ENCODE measurements at places on chromosomes 4 and X.

- DNase-seq, result no peak
These were observed 26.1 kb downstream of the ACOX3 start for GRCh38 chr4:8414377-8414776.

- DNase-seq, result no peak
These were observed 21.6 kb upstream of the PDCL2 start for GRCh38 chr4:55613621-55614020.

GRCh38 chr4:28373601-28374000, 1513.0 kb downstream of the STIM2 start:
- DNase-seq, result no peak

DNA sequence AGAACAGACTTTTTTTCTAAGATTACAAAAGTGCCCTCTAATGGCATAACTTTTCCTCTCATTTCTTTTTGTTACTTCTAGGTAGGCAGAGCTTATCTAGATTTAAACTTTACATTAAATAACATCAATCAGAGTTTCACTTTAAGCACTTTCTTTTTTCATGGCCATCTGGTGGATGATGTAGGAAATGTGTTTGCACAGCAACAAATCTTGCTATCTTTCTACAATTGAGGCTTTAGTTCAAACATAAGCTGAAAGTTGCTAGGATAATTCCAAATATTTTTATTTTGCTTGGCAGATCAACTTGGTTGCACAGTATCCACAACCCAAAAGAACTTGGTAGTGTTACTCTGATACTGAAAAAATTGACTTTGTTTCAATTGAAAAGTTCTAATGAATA, 22.0 kb downstream of the NDNF start:
- DNase-seq, result no peak

DNA sequence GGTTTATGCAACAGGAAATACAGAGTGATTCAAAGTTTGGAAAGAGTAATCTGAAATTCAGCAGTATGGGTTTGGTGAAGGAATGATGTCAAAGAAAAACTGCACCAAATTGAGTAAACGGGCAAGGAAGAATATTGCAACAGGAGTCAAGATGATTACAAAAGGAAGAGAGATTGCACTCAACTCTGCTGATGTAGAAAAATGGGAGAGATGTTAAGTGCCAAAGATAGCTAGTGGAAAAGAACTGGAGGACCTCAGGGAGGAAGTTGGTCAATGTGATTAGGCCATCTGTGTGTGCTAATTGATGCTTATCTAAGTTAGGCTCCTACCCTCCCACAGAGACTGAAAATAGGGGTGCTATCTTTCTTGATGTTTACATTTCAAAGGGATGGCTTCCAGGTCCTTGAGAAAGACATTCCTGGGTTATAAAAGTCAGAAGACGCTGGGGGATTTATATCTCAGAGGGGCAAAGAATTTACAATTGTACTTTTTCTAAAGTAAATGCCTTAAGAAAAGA, 167.4 kb upstream of the FAM47A start:
- no peak for DNase-seq

GRCh38 chrX:23504540-23504884, 162.8 kb upstream of the PRDX4 start:
- DNase-seq, result no peak

DNA sequence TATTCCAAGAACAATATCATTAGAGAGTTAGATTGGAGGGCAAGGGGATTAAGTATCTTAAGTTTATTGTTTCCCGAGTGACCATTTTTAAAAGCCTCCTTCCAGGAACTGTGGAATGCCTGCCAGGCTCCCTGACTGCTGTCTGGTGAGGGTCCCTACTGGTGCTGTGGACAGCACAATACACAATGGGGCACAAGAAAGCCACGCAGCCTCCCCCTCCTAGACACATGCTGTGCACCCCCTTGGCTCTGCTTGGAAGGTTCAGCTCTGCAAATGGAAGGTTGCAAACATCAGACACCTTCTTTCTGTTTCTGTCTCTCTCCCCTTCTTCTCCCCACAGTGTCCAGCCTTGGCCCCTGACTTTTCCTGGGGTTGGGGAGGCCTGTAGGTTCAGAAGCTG, 153.2 kb downstream of the SHROOM3 start:
- DNase-seq, result no peak

DNA sequence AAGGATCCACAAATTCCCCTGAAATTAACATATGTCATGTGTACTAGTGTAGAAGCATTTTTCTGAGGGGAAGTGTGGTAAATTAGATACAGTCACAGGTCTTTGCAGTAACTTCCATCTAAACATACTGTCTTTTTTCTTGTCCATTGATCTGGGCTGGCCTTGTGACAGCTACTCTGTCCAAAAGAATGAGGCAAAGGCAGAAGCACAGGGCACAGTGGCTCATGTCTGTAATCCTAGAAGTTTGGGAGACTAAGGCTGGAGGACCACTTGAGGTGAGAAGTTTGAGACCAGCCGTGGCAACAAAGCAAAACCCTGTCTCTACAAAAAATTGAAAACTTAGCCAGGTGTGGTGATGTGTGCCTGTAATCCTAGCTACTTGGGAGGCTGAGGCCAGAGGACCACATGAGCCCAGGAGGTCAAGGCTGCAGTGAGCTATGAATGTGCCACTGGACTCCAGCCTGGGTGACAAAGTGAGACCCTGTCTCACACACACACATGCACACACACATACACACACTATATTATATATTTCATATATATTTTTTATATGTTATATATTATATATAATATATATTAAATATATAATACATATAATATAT, 47.6 kb downstream of the HAND2 start:
- DNase-seq, result no peak

- no peak for DNase-seq
These were observed 13.4 kb downstream of the MAML3 start for GRCh38 chr4:140140566-140140965.

GRCh38 chr4:26022346-26023202, 108.6 kb downstream of the SMIM20 start:
- no peak for DNase-seq

GRCh38 chr4:163111588-163111987, 55.1 kb downstream of the NAF1 start:
- no peak for DNase-seq

DNA sequence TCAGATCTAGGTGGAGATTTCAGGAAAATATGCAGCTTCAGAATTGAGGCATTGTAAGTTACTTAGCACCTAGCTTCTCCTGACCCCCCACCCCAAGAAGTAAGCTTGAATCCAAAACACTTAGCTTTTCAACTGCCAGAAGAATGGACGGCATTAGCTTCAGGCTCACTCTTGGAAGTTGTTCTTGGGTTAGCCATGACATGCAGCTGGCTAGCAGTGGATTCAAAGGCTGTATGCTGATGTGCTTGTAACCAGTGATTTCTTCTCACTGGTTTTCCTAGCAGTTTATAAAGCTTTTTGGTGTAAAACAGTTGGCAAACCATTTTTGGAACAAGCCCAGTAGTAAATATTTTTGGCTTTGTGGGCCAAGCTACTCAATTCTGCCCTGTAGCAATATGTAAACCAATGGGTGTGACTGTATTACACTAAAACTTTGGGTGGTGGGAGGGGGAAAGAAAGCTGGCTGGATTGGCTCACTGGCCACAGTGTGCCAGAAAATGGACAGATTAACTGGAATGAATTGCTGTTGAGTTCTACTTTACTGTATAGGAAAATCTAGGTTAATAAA, 85.6 kb downstream of the SHROOM2 start:
- no peak for DNase-seq

DNA sequence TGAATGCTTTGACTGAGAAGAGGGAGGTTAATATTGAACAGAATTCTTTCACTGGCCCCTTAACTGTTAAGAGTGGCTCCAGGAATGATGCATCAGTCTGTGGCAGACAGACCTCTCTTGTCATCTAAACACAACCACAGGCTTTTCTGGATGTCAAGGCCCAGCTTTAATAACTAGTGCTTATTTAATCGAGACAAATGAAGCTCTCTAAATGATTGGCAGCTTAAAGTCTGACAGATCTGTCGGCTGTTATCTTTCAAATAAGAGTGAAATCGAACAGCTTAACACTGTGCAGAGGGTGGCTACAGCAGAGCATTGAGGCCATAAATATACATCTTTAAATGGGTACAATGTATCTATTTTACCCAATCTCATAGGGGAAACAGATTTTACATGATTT, 500.8 kb upstream of the PABPC4L start:
- no peak for DNase-seq

GRCh38 chrX:64150775-64151174, 54.7 kb downstream of the AMER1 start:
- DNase-seq, result no peak

DNA sequence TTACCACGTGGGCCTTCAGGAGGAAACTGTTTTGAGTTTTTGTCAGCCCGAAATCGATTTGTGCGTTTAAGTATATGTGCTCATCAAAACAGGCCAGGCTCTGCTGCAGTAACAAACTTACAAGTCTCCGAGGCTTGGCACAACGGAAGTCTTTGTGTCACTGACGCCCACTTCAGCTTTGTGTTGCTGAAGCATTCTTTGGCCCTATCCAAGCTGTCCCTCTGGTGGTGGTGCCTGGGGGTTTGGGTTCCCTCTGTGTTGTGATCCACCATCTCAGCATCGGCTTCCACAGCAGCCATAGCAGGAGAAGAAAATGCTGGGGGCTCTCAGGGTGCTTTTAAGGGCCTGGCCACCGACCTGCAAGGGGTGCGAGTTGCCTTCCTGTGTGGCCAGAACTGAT, 176.4 kb downstream of the PTTG2 start:
- DNase-seq, result no peak

DNA sequence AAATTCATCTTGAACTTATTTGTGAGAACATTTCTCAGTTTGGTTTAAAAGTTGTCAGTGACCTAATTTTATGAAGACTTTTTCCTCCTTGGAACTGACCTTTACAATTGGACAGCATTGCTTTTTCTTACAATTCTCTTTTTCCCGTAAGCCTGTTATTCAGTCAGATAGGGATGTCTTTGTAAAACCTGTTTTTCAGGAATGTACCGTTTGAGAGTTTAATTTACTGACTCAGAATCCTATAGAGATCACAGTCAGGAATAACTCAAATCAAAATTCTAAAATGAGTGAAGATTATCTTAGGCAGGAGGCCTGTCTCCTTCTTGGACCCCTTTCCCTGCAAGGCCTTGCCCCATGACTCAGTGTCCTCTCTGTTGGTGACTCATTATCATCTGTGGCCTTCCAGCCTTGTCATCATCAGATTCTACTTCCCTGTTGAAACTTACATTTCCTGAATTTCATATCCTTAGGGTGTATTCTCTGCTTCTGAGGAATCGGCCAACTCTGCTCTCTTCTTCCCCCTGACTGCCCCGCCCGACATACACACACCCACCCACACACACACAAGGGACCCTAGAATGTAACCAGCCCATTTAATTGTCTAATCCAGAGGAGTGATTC, 99.8 kb downstream of the ARHGAP10 start:
- DNase-seq, result no peak

DNA sequence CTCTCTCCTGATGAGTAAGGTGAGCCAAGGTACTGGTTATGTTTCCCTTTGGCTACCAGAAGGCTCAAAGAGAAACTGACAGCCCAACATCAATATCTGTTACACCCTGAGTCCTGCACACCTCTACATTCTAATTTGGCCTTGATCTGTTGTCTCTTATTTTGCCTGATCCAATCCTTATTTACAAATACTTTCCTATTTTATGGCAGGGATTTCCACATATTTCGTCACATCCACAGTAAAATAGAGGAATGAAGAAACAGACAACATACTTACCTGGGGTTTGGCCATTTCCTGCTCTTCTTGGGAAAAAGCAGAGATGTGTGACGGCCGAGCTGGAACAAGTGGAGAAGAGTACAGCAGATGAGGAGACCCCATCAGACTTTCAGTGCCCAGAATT, 1.5 kb downstream of the ZNF182 start:
- no peak for DNase-seq

DNA sequence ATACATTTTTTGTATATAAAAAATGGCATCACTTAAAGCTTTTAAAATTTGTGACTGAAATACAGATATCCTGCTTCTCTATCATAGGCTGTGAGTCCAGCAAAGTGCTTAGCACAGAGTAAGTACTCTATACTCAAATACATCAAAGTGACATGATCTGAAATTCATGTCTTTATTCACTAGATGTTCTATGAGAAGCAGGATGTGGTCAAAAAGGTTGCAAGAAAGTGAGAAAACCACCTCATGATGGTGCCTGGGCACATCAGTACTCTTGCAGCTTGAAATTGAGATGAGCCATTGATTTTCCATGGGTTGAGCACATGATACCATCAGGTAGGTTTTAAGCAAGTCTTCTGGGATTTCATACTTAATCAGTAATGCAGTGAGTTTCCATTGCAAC, 20.4 kb upstream of the SFRP2 start:
- DNase-seq, result no peak

- DNase-seq, result no peak
These were observed 8.7 kb upstream of the TIMM8A start for GRCh38 chrX:101357166-101357795.

GRCh38 chr4:115437739-115438138, 324.3 kb upstream of the NDST4 start:
- no peak for DNase-seq

DNA sequence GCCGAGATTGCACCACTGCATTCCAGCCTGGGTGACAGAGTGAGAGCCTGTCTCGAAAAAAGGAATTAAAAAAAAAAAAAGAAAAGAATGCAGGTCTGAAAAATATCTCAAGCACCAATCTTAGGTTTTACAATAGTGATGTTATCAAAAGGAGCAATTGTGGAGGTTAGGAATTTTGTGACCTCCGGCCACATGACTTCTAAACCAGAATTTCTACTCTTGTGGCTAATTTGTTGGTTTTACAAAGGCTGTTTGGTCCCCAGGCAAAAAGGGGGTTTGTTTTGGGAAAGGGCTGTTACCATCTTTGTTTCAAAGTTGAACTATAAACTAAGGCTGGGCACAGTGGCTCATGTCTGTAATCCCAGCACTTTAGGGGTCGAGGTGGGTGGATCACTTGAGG, 15.4 kb upstream of the ZNF41 start:
- DNase-seq, result no peak

GRCh38 chrX:7272346-7272745, 124.4 kb upstream of the PUDP start:
- no peak for DNase-seq

- no peak for DNase-seq
These were observed 628 bp downstream of the MXD4 start for GRCh38 chr4:2261110-2261852.

- DNase-seq, result no peak
These were observed 45.6 kb downstream of the ARFIP1 start for GRCh38 chr4:152825336-152825735.

- no peak for DNase-seq
These were observed 87.3 kb downstream of the SLC2A9 start for GRCh38 chr4:9933956-9934355.

GRCh38 chr4:4386736-4387392, at the start of gene NSG1:
Gene NSG1, plus strand, starts transcription at chr4:4387102. Its CDS starts 528 bp downstream, at chr4:4387630.
- peak; percentile 14 for DNase-seq

DNA sequence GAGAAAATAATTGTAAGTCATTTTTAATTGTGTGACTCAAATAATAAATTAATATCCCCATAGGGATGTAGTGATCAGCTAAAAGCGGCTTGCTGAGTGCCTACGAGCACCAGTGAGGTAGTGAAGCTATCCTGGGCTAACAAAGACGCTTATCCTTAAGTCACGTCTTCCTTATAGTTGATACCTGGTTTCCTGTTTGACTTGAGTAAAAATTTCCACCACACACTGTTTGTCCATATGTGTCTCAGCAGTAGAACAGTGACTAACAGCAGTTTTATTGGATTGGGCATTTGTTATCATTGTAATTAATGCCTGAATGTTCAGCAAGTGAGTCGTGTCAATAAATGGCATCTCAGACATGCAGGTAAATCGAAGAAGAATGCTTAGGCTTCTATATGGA, 241.1 kb downstream of the GRXCR1 start:
- no peak for DNase-seq

GRCh38 chrX:106168107-106168506, at the start of gene PWWP3B:
Gene PWWP3B, plus strand, starts transcription at chrX:106168305. Its CDS starts 37,128 bp downstream, at chrX:106205433.
- no peak for DNase-seq
